ENCODE measurements at places on chromosomes 12 and 14.
A peak's percentile ranks its signal among the peaks of the same experiment; 100 is the strongest.

GRCh38 chr12:62654326-62655241 is 188.0 kb downstream of the MON2 start:
- no peak for DNase-seq

DNA sequence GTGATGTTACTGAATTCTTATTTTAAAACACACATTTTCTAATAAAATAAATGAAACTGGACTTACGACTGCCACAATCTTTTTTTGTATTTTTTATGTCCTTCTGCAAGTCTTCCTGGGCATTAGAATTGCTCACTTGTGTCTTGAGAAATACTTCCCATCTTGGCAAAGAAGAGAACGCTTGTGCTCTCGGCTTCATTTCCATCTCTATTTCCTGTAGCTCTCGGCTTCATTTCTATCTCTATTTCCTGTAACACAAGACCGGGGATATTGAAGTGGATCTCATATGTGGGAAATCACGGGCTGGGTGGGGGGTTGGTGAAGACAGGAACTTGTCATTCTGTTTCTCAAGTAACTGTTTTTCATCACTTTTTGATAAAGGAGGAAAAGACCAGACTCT is 77.9 kb downstream of the EP400 start:
- DNase-seq, result no peak

DNA sequence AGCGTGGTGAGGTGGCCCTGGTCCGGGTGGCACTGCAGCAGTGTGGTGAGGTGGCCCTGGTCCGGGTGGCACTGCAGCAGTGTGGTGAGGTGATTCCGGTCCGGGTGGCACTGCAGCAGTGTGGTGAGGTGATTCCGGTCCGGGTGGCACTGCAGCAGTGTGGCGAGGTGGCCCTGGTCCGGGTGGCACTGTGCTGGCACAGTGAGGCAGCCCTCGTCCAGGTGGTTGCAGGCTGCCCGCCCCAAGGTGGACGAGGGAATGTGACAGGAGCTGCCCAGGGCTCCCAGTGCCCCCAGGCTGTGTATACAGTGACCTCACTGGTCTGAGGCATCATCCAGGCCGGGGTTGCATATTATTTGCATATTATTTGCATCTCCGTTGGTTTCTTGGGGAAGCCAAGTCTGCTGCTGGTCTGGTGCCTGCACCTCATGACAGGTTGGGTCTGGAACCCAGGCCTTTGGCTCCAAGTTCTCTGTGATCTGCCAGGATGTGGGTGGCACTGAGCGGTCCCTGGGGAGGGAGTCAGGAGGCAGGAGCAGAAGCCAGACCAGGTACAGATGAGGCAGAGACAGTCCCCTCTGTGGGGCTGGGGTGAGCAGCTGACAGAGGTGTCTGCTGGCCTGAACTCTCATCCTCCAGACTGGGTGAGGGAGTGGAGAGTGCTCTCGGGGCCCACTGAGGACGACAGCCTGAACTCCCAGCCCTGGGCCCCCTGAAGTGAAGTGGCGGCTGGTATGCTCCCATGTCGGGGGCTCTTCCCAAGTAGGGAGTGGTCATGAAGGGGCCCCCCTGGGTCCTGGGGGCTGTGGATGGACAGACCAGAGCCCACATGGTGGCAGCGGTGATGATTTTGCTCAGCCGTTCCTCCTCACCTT is 79.3 kb downstream of the KIF26A start:
- DNase-seq, result no peak

GRCh38 chr14:60807971-60808370 is 73.4 kb downstream of the MNAT1 start:
- no peak for DNase-seq

GRCh38 chr14:31828946-31829868 is 247.9 kb upstream of the ARHGAP5 start:
- no peak for DNase-seq

DNA sequence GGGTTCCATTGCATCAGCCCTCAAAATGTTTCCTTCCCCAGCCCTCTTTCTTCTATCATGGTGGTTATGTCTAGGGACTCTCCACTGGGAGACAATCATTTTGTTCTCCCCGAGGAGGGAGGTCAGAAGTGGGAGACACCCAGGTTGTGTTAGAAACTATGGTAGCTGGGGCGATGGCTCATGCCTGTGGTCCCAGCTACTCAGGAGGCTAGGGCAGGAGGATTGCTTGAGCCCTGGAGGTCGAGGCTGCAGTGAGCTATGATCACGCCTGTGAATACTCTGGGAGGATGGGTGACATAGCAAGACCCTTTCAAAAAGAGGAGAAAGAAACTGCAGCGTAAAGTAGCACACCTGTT is 13.0 kb upstream of the LRRC23 start:
- no peak for DNase-seq

DNA sequence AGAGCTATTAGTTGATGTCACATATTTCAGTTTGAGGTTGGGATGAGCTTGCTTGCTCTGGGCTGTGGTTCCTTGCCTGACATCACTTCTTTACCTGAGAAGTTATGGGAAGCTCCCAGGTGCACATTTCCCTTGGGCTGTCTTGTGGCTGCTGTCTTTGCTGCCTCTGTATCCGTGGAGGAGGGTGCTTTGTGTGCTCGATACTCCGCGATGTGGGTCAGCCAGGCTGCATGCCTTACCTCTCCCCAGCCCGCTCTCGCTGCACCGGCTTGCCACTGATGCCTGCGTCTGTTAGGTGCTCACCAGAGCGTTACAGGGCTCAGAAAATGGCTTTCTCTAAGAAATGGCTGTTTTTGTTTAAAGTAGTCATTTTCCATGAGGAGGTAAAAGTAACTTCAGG is 19.6 kb downstream of the PELI2 start:
- DNase-seq, result no peak

DNA sequence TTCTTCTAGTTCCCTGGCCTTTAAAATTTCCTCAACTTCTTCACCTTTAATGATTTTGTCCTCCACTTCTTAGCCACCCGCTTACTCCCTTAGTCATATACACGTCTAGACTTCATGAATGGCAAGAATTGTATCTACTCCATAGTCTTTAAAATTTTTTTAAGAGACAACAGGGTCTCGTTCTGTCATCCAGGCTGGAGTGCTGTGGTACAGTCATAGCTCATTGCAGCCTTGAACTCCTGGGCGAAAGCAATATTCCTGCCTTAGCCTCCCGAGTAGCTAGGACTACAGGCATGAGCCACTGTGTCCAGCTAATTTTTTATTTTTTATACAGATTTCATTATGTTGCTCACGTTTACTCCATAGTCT is 47.9 kb downstream of the BBS10 start:
- no peak for DNase-seq

- no peak for DNase-seq
These were observed 112.2 kb upstream of the FKBP4 start for GRCh38 chr12:2682296-2683251.

GRCh38 chr12:84077679-84078078 is 834.9 kb downstream of the SLC6A15 start:
- DNase-seq, result no peak

- DNase-seq, result no peak
These were observed 15.0 kb downstream of the RASSF9 start for GRCh38 chr12:85821206-85821605.

DNA sequence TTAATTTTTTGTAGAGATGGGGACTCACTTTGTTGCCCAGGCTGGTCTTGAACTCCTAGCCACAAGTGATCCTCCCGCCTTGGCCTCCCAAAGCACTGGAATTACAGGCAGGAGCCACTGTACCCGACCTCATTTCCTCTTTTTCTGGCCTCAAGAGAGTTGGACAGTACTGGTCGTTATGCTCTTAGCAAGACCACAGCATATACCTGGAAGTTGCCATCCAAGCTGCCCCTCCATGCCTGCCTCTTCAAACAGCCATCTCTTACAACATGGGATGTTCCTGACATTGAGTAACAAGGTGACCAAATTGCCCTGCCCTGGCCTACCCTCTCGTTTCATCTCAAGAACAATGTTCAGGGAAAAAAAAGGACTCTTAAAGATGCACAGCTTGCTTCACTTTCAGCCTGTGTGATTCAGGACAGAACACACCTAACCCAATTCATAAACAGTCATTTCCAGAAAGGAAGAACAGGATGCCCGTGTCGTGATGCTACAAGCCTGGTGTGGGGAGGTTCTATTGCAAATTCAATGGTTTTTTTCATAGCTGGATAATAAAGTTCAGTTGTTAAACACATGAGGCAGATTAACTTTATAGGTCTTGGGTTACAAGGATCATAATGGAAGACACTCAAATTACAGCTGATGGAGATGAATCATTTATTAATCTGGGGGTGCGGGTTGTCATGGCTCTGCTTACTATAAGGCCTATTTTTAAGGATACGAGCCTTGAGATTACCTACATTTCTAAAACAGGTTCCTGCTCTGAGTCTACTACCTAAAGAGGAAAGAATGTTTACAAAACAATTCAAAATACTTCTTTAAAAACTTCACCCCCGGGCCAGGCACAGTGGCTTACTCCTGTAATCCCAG is 11.9 kb downstream of the GLTP start:
- no peak for DNase-seq

- DNase-seq, result peak; percentile 71
These were observed 121.7 kb upstream of the FUT8 start for GRCh38 chr14:65290830-65291229.

DNA sequence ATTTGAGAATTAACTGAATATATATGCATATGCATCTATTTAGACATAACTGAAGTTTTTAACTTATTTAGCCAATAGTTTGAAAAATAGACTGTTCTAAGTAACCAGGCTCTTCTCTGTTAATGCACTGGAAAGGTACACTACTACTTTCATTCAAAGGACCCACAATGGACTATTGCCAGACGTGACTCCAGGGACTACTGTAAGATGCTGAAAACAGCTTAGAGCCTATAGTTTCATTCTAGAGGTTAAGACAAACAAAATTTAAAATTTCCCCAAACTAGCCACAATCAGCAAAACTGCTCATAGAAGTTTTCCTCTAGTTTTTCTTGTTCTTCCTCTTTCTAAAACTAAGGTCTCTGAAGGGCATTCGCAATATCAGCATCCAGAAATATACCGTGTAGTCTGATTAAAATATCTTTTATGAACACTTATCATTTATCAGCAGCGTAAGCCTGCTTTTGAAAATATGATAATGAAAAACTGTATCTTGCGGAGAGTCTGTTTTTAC is 10.4 kb downstream of the APPL2 start:
- no peak for DNase-seq

GRCh38 chr14:104860414-104860813 is 4.7 kb upstream of the CEP170B start:
- no peak for DNase-seq
